ENCODE measurements at places on chromosomes 7 and 10.
A peak's percentile ranks its signal among the peaks of the same experiment; 100 is the strongest.

- DNase-seq = no peak
These were observed 6.7 kb upstream of the FAM180A start for GRCh38 chr7:135755351-135755753.

DNA sequence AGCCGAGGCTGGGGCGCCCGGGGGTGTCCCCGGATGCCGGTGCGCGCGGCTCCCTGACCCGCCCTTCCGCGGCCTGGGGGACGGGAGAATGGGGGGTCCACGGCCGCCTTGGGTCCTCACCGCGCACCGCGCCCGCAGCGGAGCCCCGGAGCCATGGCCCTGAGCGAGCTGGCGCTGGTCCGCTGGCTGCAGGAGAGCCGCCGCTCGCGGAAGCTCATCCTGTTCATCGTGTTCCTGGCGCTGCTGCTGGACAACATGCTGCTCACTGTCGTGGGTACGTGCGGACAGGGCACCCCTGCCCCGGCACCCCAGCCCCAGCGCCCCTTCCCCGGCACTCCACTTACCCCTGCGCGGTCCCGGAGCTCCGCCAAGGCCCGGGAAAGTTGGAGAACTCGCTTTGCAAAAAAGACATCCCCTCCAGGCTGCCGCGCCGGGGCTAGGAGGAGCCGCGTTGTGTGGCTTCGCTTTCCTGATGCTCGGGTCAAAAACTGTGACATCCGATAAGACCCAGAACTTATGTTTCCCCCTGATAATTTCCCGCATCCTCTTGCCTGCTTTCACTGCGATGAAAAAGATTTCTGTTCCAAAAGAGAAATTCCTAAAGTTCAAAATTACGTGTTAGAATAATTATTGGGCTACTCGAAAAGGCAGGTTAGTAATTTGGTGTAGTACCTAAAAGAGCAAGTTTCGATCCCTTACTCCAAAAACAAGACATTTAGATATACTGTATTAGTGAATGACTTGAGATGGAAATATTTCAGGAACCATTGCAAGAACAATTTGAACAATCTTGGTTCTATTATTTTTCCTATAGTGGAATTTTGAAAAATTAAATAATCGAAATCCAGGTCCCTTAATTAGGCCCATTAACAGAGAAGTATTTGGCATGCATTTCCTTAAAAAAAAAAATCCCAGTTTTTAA lies 888 bp downstream of the SLC18A2 start:
- peak; percentile 58 for DNase-seq

GRCh38 chr7:27095897-27096767 lies at the start of gene HOXA1:
Gene HOXA1 (minus strand): TSS chr7:27096000. CDS start chr7:27095912, 88 bp downstream.
- DNase-seq = peak; percentile 71

DNA sequence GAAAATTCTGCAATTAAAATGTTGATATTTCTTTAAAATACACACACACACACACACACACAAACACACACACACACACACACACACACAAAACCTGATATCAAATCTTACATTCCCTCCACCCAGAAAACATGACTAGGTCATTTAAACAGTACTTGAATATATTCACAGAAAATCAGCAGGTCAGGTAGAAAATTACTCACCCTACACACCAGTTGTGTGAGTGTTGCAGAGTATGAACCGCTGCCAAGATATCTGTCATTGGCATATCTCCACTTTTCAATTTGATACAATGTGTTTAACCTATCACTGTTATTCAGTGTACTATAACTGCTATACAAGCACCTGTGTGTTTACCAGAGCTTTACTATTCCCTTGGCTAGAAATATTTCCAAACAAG lies 283.6 kb upstream of the LRRTM3 start:
- no peak for DNase-seq

- DNase-seq = peak; percentile 29
These were observed 72.3 kb downstream of the AMPH start for GRCh38 chr7:38558761-38559345.

DNA sequence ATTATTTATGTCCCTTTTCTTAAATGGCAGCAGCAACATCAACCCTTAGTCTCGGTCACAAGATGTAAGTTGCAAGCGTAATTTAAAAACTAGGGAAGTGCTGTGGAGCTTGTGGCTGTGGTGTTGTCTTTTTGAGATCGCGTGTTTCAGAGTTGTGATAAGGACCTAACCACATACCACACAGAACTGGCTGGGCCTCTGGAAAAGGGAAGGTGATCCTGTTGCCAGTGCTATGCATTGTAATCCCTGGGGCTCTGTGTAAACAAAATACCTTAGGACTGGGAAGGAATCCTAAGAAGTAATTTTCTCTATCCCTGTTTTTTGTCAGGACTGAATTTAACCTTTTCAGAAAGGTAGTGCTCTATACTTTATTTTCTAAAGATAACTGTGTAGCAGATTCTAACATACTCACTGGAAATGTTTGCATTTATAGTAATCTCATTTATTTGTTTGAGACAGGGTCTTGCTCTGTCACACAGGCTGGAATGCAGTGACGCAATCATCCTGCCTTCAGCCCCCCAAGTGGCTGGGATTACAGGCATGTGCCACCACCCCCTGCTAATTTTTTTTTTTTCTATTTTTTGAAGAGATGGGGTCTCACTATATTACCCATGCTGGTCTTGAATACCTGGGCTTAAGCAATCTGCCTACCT lies 60.4 kb downstream of the INPP5F start:
- peak; percentile 28 for DNase-seq

DNA sequence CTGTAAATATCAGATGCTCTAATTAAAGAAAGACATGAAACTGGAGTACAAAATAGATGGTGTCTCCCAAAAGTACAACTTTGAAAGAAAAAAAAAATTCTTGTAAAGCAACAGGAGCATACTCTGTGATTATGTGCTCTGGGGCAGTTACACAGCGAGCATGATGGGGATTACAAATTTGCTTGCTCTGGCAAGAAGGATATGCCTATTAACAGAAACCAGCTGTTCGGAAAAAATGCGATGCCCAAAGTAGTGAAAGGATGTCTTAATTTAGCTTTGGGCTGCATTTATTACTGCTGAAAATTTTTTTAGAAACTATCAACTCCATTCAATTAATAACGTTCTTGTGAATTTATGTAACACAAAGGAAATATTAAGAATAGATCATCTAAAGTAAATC lies 256.9 kb upstream of the TPK1 start:
- peak; percentile 30 for DNase-seq

DNA sequence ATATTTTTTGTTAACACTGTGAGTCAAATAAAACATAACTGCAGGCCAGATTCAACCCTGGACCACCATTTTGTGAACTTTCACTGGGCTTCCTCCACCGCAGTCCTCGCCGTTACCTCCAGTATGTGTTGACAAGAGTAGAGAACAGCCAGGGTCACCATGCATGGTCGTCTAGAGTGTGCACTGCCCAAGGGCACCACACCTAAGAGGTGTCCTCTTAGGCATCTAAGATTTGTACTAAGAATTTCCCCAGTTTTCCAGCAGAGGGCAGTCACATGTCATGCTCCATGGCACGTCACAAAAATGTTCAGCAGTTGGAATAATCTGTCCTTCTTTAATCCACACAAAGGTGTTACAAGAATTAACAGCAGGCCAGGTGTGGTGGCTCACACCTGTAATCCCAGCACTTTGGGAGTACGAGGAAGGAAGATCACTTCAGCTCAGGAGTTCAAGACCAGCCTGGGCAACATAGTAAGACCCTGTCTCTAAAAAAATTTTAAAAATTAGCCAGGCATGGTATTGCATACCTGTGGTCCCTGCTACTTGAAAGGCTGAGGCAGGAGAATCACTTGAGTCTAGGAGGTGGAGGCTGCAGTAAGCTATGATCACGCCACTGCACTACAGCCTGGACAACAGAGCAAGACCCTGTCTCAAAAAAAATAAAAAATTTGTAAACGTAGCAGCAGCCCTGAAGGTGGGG lies 71.2 kb upstream of the FOXK1 start:
- peak; percentile 87 for DNase-seq

Measured in eye (tissue), 1 donor.